Effector CD8-positive, alpha-beta T cell (primary cell): ENCODE measurements at places on chromosomes 3 and 15.

DNA sequence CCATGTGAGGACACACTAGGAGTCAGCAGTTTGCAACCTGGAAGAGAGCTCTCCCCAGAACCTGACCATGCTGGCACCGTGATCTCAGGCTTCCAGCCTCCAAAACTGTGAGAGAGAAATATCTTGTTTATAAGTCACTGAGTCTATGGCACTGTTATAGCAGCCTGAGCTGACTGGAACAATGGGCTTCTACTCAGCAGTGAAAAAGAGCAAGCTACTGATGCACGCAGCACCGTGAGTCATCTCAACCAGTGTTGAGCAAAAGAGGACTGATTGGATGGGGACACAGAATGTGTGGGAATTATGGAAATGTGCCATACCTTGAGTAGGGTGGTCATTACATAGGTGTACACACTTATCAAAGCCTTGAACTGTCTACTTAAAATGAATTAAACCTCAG is 230.4 kb downstream of the PLCL2 start:
- no peak for DNase-seq

- DNase-seq: no peak
Observed at GRCh38 chr15:90535254-90535653, 5.5 kb downstream of the CRTC3 start.

GRCh38 chr3:44862226-44862637 is 520 bp downstream of the TMEM42 start:
- no peak for DNase-seq

GRCh38 chr3:79187426-79187825 is 580.4 kb downstream of the ROBO1 start:
- no peak for DNase-seq

- DNase-seq: no peak
Observed at GRCh38 chr3:100645913-100646312, 36.5 kb downstream of the ADGRG7 start.

DNA sequence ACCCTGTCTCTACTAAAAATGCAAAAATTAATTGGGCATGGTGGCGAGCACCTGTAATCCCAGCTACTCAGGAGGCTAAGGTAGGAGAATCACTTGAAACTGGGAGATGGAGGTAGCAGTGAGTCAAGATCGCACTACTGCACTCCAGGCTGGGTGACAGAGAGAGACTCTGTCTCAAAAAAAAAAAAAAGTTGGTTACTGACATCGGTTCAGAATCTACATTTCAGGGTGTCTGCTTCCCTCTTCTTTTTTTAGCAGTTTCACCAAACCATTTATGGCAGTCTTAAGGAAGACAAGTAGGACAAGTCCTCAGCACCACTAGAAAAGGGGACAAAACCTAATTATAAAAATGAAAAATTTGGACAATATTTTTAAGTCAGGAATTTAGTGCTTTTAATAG is 3.3 kb upstream of the USP4 start:
- DNase-seq: no peak

DNA sequence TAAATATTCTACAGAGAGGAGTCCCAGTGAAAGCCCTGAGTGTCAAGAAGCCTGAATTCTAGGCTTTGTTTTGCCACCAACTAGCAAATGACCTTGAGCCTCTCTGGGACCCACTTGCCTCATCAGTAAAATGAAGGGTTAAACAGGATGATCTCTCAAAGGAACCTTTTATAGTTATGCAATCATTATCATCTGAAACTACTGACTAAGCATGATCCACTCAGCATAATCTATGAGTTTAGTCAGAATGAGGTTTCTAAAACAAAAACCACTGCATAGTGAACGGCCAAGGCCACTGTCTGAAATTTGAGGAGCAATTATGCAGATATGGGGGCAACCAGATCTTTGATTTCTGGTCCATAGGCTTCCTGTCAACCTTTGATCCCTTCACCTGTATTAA is 319.0 kb downstream of the MECOM start:
- DNase-seq: no peak

DNA sequence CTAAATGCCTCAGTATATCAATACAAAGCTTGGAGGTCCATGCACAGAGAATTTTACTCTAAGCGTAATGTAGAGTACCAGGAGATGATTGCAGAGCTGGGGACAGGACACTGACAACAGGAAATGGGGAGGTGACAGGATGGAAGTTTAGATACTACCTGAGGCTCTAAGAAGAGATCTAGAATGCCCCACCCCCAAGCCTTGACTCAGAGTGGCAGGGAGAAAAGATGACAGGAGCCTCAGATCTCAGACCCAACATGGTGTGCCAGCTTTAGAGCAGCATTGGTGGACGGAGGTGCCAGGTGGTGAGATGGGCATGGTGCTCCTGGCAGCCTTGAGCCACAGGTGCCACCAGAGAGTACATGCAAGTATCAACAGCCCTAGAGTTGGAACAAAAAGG is 62.5 kb downstream of the LYZL4 start:
- DNase-seq: no peak

GRCh38 chr15:88688394-88688933 is 49.6 kb downstream of the ISG20 start:
- no peak for DNase-seq

DNA sequence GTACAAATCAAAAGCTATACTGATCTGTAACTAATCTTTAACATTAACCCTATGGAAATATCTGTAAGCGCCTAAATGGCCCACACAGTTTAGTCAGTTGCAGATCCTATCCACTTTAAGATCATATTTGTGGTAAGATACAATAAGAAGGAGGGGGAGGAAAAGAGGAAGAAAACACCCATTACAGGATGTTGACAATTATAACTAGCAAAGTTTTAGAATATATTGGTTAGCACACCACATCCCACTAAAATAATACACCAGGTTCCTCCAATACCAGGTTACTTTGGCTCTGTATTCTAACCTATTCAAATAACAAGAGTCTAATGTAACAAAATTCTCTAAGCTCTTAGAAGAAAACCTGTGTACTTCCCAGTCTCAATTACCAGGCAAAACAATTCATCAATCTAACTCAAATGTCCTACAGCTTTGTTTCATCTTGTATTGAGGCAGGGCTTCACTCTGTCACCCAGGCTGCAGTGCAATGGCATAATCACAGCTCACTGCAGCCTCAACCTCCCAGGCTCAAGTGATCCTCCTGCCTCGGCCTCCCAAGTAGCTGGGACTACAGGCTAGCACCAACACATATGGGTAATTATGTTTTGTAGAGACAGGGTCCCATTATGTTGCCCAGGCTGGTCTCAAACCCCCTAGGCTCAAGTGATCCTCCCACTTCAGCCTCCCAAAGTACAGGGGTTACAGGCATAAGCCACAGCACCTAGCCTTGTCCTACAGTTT is 4.2 kb downstream of the SLC4A7 start:
- DNase-seq: no peak

- DNase-seq: no peak
Observed at GRCh38 chr15:92102395-92102755, 248.9 kb downstream of the SLCO3A1 start.
